ENCODE measurements at places on chromosomes 4 and X.

DNA sequence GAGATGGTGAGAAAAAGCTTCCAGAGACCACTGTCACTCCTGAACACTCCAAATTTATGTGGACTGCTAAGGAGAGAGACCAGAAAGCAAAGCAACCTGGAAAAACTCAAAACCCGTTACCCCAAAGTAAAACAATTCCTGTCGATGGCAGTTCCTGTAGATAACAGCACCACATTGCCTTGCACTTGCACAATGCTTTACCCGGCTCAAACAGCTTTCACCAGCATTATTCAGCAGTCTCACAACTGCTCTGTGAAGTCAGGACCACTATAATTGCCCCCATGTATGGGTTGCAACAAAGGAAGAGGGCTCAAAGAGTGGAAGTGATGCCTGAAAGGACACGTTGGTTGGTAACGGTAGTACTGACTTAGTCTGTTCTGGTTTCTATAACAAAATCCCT is 234.8 kb downstream of the BCOR start:
- no peak for DNase-seq

GRCh38 chrX:69991685-69992084 is 58.1 kb downstream of the AWAT2 start:
- no peak for DNase-seq

DNA sequence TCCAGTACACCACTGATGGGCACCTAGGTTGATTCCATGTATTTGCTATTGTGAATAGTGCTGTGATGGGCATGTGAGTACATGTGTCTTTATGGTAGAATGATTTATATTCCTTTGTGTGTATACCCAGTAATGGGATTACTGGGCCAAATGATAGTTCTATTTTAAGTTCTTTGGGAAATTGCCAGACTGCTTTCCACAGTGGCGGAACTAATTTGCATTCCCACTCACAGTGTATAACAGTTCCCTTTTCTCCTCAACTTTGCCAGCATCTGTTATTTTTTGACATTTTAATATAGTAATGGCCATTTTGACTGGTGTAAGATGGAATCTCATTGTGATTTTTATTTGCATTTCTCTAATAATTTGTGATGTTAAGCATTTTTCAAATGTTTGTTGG is 25.9 kb downstream of the CC2D2A start:
- no peak for DNase-seq

- DNase-seq, result no peak
These were observed 229.8 kb downstream of the STIM2 start for GRCh38 chr4:27090406-27090805.

DNA sequence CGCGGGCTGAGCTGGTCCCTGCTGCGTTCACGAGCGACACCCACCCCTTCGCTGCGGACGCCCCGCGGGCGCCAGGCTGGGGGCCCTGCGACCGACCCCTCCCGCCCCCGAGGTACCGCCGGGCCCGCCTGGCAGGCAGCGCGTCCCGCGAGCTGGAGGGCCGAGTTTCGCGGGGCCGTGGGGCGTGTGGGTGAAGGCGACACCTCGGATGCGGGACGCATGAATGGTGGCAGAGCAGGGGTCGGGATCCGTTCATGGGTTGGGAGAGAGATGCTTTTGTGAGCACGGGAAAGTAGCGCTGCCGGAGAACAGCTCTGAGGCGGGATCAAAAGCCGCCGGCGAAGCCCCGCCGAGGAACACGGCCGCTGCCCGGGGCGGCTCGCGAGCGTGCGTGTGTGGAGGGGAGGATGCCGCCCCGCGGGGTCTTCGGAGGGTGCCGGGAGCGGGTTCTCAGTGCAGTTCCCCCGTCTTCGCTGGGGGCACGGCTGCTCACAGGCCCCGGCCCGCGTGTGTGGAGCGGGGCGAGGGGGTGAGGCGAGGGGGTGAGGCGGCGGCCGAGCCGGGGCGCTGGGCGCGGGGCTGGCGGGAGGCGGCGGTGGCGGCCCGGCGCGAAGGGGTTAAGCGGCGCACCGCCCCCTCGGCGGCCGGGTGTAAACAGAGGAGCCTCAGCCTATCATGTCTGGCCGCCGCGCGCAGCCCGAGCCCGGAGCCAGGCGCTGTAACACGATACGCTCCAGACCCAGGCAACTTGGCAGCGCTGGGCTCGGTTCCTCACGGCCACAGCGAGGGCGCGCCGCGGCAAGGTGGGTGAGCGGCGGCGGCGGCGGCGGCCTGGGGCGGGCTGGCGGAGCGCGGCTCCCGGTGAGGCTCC is 205.3 kb downstream of the TENM3 start:
- DNase-seq, result peak; percentile 98

DNA sequence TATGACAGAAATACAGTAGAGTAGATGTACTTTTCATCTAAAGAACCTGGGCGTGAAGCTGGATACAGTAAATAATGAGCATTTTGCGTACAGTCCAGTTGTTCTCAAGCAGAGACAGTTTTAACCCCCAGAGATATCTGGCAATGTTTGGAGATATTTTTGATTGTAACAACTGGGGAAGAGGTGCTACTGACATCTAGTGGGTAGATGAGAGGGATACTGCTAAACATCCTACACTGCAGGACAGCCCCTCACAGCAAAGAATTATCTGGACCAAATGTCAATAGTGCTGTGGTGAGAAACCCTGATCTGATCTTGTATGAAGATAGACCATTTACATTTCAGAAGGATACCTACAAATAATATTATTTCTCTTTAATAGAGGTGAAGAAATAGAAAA is 200.2 kb upstream of the FAM47A start:
- no peak for DNase-seq

- no peak for DNase-seq
These were observed 71.8 kb downstream of the FBXO8 start for GRCh38 chr4:174211622-174212044.

DNA sequence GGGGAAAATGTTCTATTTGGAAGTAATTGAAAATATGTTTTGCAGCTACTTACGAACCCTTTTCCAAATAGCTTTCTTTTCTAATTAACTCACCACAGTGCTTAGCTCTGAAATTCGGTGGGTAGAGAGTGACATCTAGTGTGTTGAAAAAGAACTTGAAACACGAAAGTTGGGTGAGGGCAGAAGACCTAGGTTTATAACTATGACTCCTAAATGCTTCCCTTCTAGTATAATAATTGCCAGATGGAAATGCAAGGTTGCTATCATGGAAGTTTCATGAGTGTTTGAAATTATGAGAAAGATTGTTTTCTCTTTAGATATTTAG is 77.3 kb upstream of the NOCT start:
- DNase-seq, result peak; percentile 62

- DNase-seq, result no peak
These were observed 178.6 kb downstream of the NAA11 start for GRCh38 chr4:79147251-79147650.

GRCh38 chr4:11367371-11367770 is 61.3 kb downstream of the HS3ST1 start:
- DNase-seq, result no peak

DNA sequence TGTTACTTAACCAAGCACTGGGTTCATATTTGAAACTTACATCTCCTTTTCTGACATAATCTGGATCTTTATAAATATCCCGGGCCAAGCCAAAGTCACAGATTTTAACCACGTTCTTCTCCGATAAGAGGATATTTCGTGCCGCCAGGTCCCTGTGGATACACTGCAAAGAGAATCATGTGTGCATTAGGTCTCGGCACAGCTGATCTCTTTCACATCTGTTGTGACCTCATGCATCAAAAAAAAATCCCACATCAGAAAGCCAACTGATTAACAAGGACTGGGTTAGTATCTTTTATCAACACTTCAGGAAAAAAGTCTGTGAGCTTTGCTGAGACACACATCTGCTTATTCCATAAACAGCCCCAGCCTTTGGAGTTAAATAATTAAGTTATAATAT is 35.5 kb downstream of the KDR start:
- no peak for DNase-seq

DNA sequence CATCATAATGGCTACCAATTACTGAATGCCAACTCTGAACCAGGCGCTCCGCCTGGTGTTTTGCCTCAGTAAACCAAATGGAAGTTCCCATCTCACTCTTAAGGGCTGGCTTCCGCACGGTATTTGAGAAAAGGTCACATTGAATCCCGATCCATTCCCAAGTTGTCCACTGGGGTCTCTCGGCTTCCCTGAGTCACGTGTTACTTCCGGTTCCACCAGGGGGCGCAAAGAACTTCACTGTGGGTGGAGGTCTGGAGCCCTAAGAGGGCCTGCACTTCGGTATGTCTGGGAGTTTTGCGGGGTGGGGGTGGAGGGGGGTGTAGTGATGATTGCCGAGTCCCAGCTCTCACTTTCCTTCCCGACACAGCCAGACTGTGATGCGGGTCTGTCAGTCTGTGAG is 13.4 kb upstream of the NHS start:
- no peak for DNase-seq
